Right cardiac atrium (tissue), 5 donors: ENCODE measurements at places on chromosomes 16 and 17.

DNA sequence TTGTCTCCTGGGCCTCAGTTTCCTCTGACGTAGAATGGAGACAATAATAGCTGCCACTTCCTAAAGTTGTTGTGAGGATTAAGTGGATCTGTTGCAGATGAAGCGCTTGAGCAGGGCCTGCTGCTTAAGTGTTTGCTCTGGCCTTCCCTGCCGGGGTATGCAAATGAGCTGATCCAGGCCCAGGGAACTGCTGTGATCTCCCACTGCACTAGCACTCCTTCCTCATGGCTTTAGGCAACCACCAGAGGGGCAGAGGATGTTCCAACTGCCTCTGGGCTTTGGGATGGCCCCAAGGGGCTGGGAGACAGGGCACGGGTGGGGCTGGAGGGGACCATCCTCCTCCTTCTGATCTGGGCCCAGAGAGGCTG lies 6.2 kb downstream of the SBK1 start:
- DNase-seq, result no peak

DNA sequence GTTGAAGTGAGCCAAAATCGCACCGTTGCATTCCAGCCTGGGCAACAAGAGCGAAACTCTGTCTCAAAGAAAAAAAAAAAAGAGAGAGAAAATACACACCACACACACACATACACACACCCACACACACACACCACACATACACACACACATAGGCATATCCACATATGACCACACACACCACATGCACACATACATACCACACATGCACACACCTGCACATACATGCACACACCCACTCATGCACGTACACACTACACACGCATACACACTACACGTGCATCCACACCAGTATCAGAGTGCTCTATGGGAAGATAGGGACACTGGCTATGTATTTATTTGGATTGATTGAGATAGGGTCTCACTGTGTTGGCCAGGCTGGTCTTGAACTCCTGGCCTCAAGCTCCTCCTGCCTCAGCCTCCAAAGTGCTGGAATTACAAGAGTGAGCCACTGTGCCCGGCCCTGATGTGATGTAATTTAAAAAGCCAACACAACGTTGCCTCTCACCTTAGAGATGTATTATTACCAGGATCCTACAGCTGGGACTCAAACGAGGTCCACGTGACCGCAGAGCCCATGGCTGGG lies 17.8 kb upstream of the GINS2 start:
- DNase-seq, result no peak

DNA sequence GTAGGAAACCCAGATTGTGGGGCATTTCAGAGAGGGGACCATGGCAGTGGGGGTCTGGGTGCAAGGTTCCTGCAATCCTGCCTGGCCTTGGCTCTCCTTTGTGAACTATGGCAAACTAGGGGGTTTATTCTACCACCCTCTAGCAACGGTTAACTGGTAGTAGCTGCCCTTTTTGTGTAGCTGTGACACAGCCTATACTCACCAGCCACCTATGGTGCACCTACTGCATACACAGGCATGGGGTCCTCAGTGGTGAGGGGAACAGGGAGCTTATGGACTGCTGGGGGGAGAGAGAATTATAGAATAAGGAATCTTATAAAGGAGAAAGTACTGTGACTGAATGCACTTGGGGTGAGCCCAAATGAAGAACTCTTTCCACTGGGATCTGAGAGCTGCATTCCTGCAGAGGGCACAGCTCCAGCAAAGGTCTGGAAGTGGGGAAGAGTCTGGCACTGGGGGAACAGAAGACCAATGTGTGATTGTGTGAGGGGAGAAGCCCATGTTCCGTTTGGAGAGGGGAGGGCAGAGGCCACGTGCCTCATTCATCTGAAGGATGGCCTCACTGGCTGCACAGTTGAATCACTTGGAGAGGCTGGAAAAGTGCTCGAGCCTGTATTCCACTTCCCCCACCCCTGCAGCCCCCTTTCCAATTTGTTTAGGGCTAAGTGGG lies 2.1 kb downstream of the MT1X start:
- DNase-seq, result no peak

DNA sequence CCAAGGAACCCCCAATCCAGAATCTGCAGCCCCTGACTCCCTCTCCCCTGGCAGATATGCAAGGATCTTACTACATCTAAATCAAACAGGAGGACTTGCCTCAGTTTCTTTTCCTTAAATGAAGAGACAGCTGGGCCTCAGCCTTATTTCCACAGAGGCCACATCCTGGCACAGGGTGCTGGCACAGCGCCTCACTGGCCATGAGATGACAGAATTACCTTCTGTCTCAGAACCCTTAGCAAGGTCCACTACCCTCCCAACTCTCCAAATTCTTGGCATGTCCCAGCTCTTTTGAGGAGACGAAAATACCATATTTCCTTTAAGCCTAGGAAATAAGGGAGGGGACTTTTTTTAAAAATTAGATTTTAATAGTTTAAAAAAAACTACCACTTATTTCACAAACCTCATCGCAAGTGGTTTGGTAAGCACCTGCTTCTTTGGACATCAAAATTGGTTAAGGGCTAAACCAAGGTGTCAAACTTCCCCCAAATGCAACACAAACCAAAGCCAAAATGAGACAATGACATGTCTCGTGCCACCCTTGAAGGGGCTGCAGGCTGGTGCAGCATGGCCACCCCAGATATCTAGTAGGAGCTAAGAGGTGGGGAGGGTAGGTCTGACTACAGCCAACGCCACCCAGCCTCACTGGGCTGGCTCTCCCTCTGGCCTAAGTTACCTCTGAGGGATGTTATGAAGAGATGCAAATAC lies 25.3 kb downstream of the FAM117A start:
- no peak for DNase-seq

GRCh38 chr16:56257239-56257638 lies 66.0 kb downstream of the GNAO1 start:
- peak; percentile 87 for DNase-seq

GRCh38 chr17:44067545-44067940 lies 1.1 kb upstream of the LSM12 start:
- no peak for DNase-seq

GRCh38 chr16:30018731-30019158 lies 4.3 kb upstream of the C16orf92 start:
- no peak for DNase-seq

DNA sequence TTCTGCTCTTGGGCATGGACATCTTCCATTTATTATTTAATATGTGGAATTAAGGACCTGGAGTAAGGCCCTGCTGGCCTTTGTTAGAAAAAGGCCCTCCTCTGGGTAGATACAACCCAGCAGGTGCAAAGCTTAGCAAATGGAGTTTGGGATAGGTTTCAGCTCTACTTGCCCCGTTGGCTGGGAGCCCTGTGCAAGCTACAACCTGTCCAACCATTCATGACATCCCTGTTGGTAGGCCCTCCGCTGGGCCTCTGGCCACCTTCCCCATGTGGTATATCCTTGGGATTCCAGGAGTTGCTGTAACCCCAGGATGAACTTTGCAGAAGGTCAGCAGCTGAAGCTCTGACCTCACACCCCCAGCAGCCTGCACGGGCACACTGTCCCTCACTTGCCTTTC lies 6.4 kb downstream of the NGFR start:
- no peak for DNase-seq

GRCh38 chr17:20922128-20922670 lies 120.6 kb downstream of the USP22 start:
- no peak for DNase-seq

DNA sequence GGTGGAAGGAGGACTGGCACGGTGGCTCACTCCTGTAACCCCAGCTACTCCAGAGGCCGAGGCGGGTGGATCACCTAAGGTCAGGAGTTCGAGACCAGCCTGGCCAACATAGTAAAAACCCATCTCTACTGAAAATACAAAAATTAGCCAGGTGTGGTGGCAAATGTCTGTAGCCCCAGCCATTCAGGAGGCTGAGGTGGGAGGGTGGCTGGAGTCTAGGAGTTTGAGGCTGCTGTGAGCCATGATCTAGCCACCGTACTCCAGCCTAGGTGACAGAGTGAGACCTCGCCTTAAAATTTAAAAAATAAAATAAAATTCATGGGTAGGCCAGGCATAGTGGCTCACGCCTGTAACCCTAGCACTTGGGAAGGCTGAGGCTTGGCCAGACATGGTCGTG lies 1.2 kb upstream of the RPH3AL start:
- no peak for DNase-seq

DNA sequence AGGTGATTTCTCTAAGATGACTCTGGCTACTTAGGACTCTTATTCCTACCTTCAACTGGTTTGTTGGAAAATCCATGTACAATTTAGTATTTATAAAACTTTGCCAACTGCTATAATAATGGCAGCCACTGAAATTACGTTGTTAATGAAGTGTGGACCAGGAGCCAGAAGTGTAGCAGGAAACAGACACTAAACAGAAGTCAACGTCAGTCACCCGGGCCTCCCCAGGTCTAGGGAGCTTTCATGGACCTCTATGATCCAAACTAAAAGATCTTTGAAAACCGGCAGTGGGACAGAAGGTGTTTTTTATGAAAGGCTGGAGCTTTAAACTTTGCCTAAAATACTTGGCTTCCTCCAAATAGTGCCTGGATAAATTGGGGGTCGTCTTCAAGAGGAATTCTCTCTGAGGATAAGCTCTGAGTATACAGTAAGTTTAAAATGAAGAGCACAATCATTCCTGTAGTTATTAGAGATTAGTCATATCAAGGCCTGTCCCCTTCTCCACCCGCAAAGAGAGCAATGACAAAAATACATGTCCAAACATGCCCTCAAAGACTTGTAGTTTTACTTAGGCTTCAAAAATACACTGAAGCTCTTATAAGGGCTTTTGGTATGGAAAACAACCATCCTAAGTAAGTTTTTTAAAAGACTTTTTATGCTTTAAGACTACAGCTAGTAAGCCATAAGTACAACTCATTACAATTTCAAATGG lies 34.6 kb downstream of the DCUN1D3 start:
- no peak for DNase-seq

DNA sequence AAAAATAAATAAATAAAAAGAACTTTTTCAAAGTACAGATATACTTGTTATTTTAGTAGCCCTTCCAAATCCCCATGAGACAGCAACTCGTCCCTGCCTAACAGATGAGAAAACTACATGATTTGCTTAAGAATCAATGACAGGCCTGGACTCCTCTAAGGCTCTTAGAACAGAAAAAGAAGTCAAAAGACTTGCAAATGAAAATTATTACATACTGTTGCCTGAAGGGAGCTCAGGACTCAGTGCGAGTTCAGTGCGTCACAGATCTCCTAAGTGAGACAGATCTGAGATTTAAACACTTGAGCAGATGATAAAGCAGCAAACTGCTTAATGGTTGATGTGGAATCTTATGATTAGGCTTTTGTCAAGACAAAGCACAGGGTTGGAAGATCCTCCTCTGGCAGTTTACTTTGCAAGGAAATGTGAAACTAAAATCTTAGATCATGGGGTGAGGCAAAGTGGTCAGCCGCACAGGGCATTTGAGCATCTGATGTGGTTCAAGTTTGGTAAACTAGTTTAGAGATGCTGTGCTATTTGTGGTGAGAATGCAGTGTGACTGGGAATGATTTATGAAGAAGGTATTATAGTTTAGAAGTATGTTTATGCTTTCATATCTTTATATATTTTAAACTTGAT lies 138.1 kb downstream of the TRIM37 start:
- DNase-seq, result no peak

- peak; percentile 85 for DNase-seq
These were observed 4.2 kb downstream of the IRX3 start for GRCh38 chr16:54282202-54282927.

- no peak for DNase-seq
These were observed 155.6 kb upstream of the CNTNAP4 start for GRCh38 chr16:76121636-76122035.

DNA sequence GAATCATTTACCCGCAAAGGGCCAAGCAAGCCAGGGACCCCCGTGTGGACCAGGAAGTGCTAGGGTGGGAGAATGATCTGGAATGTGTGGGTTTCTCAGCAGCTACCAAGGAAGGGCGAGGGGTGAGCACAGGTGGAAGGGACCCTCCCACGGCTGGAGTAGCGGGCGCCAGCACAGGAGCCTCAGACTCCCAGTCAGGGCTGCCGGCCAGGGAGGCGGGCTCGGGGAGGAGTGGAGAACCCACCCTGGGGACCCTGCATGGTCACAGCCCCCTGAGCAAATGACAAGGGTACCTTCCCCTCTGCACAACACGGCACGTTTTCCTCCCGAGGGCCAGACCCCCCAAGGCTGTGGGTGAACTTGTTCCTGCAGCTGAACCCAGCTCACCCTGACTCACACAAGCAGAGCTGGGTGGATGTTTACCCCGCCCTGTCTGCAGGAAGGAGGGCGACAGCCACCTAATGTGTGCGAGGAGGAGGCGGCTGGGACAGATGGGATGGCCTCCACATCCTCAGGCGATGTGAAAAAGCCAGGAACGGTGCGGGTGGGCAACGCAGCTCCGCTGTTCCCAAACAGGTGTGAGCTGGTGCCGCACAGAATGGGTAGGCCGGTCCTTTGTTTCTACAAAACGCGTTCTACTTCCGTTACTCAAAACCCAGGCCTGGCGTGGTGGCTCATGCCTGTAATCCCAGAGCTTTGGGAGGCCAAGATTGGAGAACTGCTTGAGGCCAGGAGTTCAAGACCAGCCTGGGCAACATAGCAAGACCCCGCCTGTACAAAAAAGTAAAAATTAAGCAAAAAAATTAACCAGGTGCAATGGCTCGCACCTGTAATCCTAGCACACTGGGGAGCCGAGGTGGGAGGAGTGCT lies 6.2 kb downstream of the ECI1 start:
- peak; percentile 52 for DNase-seq
